ENCODE measurements at places on chromosomes 6 and 20.

GRCh38 chr20:48932375-48932941, 10.9 kb downstream of the ARFGEF2 start:
- DNase-seq, result peak; percentile 44

DNA sequence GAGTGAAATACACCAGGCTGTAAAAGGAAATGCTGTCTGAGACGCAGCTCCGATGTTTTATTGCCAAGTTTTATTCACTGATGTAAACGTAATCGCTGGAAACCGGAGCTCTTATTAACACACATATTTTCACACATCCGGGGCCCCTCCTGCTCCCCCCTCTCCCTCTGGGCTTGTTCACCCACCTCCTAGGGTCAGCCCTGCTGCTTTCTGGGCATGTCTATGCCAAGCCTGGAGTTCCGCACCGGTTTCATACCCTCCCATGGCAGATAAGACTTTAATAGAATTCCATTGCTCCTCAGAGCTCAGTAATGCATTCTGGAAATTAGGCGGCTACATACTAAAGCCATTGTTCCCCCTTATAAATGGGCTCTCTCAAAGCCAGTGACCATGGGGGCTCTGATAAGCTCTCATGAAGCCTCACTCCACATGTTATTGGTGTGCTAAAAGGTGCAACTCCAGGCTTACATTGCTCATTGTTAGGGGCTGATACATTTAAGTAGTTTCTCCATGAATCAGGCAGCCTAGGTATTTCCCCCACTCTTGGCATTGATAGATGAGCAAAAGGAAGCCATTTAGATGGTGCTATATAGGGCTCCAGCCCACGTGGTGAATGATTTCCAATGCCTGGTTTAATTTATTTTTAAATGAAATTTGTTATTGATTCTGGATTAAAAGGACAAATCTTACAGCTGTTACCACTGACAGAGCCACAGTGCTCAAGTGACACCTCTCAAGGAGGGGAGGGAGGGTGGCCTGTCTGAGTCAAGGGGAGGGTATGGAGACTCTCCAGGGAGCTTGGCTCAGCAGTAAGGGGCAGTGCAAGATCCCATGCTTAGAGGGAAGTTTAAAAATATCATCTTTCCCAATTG, 4.5 kb upstream of the VSTM2L start:
- peak; percentile 3 for DNase-seq

DNA sequence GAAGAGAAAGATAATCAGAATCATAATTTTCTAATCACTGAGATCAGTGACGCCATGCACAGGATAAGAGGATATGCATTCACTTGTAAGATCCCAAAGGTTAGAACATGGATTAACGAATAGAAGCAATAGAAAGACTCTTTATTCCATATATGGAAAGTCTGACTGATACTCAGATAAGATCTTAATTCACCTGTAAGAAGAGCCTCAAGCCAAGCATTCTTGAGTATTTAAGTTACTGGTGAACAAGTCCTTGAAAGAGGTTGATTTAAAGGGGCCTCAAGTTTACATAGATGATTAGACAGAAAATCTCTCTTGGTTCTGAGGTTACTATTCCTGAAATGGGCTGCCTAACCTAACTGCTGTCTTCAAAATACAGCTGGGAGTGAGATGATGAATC, 53.8 kb upstream of the MTRF1L start:
- no peak for DNase-seq

- peak; percentile 44 for DNase-seq
Observed at GRCh38 chr6:52887910-52888524, 21.5 kb downstream of the GSTA3 start.

- no peak for DNase-seq
Observed at GRCh38 chr20:42688576-42688975, 501.1 kb downstream of the PTPRT start.

DNA sequence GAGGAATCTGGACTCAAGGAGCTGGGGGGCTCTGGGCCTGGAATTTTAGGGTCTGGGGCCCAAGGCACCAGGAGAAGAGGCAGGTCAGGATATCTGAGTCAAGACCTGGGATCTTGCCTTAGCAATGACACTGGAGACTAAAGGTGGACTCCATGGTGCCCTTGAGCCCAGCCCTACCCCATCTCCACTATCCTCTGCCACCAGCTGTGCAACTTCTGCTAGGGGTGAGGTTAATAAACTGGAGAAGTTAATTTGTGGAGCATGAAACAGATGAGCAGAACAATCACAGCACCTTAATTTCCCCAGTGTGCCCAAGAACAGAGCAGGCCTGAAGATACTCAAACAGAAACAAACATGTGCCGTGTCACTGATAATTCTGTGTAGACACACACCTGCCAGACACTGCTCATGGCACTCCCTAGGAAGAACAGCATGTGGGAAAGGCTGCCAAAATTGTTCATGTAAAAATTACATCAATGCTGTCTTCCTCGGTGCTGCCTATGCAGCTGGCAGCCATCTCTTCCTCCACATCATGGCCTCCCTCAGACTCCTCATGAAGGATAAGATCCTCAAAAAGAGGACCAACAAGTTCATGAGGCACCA, 3.2 kb downstream of the HLA-DPB1 start:
- DNase-seq, result no peak

- DNase-seq, result no peak
Observed at GRCh38 chr20:58909585-58909984, 57.1 kb downstream of the GNAS start.

GRCh38 chr20:14055127-14055742, 59.9 kb downstream of the MACROD2 start:
- DNase-seq, result peak; percentile 61

DNA sequence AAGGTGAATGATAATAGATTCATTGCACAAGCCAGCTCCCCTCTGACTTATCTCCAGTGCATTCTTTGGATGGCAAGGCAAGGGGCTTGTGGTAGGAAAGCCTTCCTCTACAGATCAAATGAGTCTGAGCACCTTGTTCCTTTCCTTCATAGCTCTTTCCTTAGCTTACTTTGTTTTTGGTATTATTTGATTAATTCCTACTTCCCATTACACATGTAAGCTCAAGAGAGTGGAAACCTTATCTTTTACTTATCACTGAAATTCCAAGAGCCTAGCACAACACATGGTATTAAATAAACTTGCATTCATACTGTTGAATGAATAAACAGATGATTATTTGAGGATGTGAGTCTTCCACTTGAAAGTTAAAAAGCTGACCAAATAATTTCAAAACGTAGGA, 41.7 kb downstream of the FRK start:
- peak; percentile 33 for DNase-seq

DNA sequence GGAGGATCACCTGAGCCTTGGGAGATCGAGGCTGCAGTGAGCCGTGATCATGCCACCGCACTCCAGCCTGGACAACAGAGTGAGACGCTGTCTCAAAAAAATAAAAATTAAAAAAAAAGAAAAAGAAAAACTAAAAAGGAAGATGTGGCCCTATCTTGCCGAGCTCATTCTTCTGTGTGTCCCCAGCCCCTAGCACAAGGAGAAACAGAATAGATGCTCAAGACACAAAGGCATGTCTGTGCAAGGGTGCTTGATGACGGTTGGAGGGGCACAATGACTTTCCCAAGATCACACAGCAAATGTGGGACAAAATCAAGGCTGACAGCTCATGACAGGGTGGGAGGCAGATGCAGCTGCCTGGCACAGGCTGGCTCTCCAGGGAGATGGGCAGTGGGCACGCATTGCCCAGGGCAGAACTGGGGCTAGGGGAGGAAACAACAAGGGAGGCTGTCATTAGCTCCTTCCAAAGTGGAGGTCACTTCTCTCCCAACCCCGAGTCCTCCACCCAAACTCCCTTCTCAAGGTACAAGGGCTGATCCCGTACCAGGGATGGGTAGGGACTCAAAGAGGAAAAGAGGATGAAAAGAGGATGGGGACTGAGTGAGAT, 775 bp upstream of the NRSN2 start:
- DNase-seq, result no peak

GRCh38 chr6:11209906-11210305, 22.6 kb downstream of the NEDD9 start:
- DNase-seq, result peak; percentile 76

GRCh38 chr20:45344168-45344860, 3.9 kb downstream of the SDC4 start:
- peak; percentile 93 for DNase-seq

GRCh38 chr20:35871259-35871771, 83.0 kb downstream of the SCAND1 start:
- peak; percentile 51 for DNase-seq

DNA sequence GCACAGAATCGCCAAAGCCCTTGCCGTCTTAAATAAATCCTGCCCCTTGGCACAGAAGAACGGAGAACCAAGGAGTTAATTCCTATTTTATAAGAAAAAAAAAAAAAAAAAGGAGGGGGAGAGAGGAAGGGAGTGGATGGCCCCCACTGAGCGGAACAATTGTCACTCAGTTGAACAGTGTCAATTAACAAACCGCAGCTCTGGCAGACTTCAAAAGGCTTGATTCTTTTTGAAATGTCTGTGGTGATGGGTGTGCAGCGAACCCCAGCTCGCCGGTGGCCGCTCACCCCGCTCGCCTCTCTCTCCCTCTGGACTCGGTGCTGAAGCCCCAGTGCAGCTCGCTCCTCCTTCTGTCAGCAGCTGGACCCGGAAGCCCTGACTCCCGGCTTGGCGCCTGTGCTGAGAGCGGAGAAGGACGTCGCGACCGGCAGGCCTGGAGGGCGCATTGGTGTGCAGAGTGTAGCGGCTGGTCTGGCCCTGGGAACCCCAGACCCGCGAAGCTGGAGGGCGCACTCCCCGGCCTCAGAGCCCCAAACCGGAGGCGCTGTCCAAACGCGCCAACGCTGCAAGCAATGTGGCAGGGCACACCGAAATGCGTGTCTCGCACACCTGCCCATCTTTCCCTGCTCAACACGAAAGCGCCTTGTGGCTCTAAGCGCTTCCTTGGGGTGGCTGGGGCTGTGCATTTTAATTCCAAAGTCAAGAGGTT, 3.4 kb downstream of the LINC00237 start:
- DNase-seq, result peak; percentile 1

DNA sequence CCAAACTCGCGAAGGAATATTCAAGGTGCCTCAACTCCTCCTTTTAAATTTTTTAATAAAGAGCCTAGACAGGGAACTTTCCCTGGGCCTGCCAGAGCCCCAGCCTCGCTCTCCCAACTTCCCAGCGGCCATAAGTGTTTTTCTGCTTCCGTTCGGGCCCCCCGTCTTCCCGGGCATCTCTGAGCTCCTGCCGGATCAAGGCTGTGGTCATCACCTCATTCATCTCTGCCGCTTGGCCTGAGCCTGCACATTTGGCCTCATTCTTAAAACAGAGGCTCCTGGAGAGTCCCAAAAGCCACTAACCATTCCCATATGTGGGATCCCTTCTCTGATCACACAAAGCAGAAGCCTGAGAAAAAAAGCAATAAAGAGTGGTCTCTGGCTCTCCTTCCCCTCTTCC, 969.1 kb upstream of the DEFB115 start:
- DNase-seq, result peak; percentile 1

DNA sequence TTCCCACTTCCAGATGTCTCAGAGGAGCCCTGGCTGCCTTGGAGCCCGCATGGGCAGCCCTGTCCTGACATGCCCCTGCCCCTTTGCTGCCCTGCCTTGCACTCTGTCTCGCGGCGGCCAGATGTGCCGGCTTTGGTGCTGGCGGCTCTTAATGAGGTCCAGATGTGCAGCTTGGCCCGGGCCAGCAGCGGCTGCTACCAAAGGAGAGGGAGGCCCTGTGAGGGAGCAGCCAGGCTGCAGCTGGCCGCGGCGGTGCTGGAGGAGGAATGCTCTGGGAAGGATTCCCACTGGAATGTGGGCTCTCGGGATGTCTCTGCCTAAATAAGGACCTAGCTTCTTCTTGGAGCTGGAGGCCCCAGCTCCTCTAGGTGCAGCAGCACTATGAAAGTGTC, 72.4 kb downstream of the FGD2 start:
- DNase-seq, result peak; percentile 95

- DNase-seq, result no peak
Observed at GRCh38 chr6:6518631-6519427, 69.7 kb upstream of the LY86 start.

GRCh38 chr6:83062225-83062624, 3.4 kb downstream of the UBE3D start:
- DNase-seq, result peak; percentile 67

GRCh38 chr6:56437171-56437900, 190.0 kb upstream of the COL21A1 start:
- DNase-seq, result no peak

DNA sequence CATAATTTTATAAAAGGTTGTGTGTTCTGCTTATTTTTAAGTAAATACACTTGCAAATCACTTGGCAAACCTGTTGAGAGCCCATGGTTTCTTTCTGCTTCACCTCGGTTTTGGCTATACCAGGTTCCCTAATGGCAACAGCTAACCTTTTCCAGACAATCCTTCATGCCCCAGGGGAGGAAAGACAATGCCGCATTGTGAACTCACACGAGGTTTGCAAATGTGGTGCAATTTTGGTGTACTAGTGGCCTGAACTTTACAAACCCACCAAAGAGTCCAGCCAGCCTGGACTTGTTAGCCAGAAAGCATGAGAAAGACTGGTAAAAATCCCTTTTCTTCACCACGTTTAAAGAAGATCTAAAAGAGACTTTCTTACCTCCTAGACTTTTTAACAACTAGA, 84.8 kb upstream of the SOX4 start:
- DNase-seq, result no peak

- DNase-seq, result peak; percentile 73
Observed at GRCh38 chr20:47150403-47151152, 205.9 kb downstream of the ZMYND8 start.

- no peak for DNase-seq
Observed at GRCh38 chr6:87971605-87972262, 75.9 kb upstream of the SPACA1 start.

DNA sequence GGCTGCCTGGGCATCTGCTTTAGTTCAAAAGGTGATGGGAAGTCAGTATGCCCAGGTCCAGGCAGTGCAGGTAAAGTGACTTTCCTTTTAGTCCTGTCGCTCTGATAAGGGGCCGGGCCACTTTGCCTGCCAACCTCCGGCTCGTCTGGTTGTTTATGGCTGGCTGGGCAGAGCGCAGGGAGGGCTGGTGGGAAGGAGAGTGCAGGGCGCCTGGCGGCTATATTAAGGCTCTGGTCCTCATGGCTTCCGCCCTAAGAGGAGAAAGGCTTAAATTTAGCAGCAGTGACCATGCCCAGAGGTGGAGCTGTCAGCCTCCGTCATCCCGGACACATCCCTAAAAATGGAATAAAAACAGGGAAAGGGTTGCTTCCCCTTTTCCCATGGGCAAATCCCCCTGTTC, 14.6 kb downstream of the GATA5 start:
- no peak for DNase-seq

DNA sequence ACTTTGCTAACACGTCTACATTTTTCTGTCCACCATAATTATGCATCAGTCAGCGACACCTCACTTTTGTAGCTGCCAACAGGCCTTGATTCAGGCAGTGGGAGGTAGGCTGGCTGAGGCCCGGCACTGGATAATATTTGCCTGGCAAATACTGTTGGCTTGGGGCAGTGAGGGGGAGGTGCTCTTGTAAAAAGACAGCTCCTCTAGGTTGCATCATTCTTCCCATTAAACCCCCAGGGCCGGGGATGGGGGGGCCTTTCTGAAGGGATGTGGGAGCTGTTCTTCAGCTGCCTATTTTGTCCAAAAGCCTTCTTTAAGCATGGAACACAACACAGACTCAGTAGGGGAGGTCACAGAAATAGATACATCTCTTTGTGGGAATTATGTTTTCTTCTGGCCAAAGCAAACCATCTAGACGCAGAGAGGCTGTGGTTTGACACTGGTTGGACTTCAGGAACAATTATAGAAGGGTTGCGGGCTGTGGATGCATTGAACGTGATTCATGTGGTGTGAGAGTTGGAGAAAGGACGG, 338.3 kb upstream of the NT5E start:
- no peak for DNase-seq

GRCh38 chr6:76881414-76881813, 581.9 kb downstream of the HTR1B start:
- peak; percentile 38 for DNase-seq

All from IMR-90 (cell line).